ENCODE measurements at places on chromosomes 3 and 15. TPM values are rescaled to one million over a fixed set of nuclear protein-coding genes. Genes with fewer than 3 reads are reported as not detected.

GRCh38 chr3:72152551-72153476 is 367.9 kb upstream of the PROK2 start:
- no peaks in the 10 kb centered on the region for H3K27me3 ChIP-seq
- peak; percentile 75 for DNase-seq
- no peaks in the 10 kb centered on the region for H3K36me3 ChIP-seq

DNA sequence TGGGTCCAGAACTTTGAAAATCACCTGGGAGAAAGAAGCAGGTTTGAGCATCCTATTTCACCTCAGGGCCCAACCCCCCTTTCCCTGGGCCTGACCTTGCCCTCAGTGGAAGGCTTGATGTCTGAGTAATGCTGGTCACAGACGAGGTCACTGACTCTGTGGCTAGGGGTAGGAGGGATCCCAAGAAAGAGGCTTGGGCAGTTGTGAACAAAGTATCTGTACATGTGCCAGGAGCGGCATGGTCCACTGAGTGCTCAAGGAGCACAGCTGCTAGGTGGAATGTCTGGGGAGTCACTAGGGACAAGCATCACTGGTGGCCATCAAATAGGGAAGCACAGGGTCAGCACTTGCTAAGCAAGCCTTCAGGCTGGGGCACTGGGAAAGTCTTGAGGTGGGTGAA is 7.3 kb downstream of the CCDC71 start:
- H3K4me1 ChIP-seq, result no peaks in the 10 kb centered on the region
- peaks cover 17% of the 10 kb centered on the region for H3K36me3 ChIP-seq
- H3K4me3 ChIP-seq, result no peak overlapping the region
- DNase-seq, result no peak
- H3K27me3 ChIP-seq, result no peaks in the 10 kb centered on the region
- H3K27ac ChIP-seq, result no peak overlapping the region

DNA sequence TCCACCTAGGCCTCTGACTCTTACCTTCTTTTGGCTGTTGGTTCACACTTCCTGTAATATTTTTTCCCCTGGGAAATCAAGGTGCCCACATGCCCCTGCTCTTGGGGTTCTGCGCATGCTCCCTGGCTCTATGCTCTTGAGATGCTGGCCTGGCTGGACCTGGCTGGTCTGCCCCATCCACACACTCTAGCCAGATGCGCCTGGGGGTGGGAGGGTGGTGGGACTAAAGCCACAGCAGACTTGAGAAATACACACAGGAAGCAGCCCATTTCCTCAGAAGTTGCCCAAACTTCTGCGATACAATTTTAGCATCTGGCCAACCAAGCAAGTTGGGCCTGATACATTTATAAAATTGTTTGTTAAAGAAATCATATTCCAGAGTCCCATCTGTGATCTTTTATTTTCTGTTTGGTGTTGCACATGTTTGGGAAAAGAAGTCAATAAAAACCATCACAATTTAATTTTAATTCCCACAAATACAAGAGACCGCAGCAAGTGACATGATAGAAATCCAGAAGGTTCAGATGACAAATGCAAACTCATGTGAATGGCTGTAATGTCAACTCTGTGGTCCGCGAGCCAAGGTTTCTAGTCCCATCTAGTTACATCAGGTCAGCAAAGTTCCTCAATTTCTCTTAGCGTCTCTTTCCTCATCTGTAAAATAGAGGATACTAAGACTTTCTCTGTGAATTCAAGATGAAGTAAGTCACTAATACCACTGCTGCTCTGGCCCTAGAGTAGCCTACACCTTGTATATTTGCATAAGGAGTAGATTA is 55.9 kb upstream of the MEF2A start:
- no peaks in the 10 kb centered on the region for H3K36me3 ChIP-seq
- H3K4me3 ChIP-seq, result no peak overlapping the region
- H3K4me1 ChIP-seq, result peaks cover 76% of the 10 kb centered on the region
- H3K27ac ChIP-seq, result peak overlapping the region; percentile 90
- DNase-seq, result peak; percentile 43
- no peaks in the 10 kb centered on the region for H3K27me3 ChIP-seq

- H3K4me1 ChIP-seq, result peaks cover 12% of the 10 kb centered on the region
- no peak overlapping the region for H3K27ac ChIP-seq
- H3K27me3 ChIP-seq, result peaks cover 55% of the 10 kb centered on the region
These were observed 27.3 kb downstream of the GABRA5 start for GRCh38 chr15:26894181-26894580.

GRCh38 chr15:50183112-50183794 is 1.3 kb downstream of the SLC27A2 start:
- no peak overlapping the region for H3K27ac ChIP-seq
- no peak overlapping the region for H3K4me3 ChIP-seq
- DNase-seq, result no peak
- H3K36me3 ChIP-seq, result no peaks in the 10 kb centered on the region
- H3K27me3 ChIP-seq, result peaks cover 83% of the 10 kb centered on the region

DNA sequence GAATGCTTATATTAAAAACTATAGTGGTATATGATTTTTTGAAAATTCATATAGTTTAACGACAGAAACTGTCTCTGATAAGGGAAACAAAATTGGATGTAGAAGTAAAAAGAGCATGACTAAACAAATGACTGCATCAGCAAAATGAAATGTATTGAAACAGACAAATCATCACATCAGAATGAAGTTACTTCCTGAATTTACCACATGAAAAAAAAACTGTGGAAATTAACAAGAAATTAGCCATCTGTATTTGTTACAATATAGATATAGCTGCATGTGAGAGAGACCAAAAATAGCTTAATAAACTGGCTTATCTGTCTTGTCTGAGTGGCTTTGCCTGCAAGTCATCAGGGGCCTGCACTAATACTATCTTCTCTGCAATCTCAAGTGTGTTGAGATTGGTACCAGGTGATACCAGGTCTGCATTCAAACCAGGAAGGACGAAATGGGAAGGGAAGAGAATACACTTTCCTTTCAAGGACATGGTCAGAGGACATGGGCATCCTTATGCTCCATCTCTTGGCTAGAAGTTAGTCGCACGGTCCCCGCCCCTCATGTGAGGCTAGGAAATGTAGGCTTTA is 388.7 kb downstream of the GRM7 start:
- H3K27ac ChIP-seq, result no peak overlapping the region
- no peaks in the 10 kb centered on the region for H3K27me3 ChIP-seq
- no peak for DNase-seq
- H3K4me3 ChIP-seq, result no peak overlapping the region

DNA sequence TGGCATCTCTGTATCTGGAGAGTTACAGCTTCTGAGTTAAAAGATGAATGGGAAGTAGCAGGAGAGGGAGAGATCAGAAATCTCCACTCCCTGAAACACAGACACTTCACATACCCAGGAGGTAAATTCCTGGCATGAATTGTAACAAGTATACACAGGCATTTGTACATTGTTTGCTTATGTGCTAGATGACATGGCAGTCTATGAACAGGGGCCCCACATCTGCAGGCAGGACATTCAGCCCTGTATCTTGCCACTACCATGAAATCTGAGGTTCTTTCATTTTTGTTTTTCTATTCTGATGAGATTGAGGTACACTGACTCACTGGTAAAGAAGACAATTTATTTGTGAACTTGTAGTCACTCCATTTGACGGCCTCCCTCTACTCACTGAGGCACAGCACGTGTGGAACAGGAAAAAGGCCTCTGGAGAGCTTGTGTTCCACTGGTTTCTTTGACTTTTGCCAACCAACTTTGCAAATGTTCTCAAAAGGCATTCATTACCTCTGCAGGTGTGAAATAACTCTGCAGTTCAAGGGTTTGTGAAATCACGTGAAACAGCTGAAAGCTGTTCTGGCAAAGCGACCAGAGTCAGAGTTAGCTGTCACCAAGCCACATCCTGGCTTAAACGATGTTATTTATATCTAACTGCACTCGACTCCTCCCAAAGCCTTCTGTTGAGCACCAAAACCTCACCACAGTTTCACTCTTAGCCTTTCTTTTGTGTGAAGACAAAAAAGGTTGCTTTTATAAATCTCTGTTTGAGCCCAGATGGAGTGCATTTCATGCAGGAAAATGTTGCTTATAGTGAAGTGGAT is 401.3 kb upstream of the CFAP20DC start:
- DNase-seq, result no peak
- H3K27ac ChIP-seq, result peak overlapping the region; percentile 27
- peaks cover 12% of the 10 kb centered on the region for H3K4me1 ChIP-seq

GRCh38 chr3:179454887-179455286 is 3.6 kb upstream of the GNB4 start:
- DNase-seq, result no peak
- H3K4me3 ChIP-seq, result no peak overlapping the region
- H3K4me1 ChIP-seq, result peaks cover 29% of the 10 kb centered on the region
- H3K27me3 ChIP-seq, result no peaks in the 10 kb centered on the region

DNA sequence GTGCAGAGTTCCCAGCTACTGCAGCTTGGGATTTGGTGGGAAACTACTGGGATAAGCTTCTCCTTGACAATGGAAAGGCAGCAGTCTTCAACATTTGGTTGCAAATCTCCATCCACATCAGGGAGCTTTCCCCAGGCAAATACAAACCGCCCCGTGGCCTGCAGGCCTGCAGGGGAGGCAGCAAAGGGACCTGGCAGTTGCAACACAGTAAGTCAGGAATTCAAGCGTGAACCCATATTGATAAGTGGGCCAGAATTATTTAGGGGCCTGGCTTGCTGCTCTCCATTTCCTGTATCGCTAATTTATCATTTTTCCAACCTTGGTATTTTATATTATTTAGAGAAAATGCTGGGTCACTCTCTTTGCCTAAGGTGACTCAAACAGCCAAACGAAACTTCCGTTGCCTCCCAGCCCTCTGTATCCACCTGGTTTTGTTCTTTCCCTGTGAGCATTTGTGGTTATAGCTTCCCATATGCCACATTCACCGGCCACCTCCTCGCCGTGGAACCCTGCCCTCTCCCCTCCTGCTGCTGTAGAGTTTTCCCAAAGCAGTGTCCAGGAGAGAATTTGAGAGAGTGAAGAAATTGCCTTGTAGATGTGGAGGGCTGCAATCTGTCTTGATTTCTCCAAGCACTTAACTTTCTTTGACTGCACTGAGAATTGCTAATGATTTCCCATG is 34.8 kb downstream of the B3GALNT1 start:
- no peak overlapping the region for H3K4me3 ChIP-seq
- H3K4me1 ChIP-seq, result peaks cover 55% of the 10 kb centered on the region
- no peak for DNase-seq
- no peaks in the 10 kb centered on the region for H3K27me3 ChIP-seq
- H3K27ac ChIP-seq, result peak overlapping the region; percentile 29

- DNase-seq, result no peak
- H3K4me1 ChIP-seq, result peaks cover 37% of the 10 kb centered on the region
- H3K36me3 ChIP-seq, result peaks cover 8% of the 10 kb centered on the region
- no peak overlapping the region for H3K27ac ChIP-seq
- H3K27me3 ChIP-seq, result no peaks in the 10 kb centered on the region
These were observed 50.4 kb downstream of the ADAM10 start for GRCh38 chr15:58698887-58699641.

DNA sequence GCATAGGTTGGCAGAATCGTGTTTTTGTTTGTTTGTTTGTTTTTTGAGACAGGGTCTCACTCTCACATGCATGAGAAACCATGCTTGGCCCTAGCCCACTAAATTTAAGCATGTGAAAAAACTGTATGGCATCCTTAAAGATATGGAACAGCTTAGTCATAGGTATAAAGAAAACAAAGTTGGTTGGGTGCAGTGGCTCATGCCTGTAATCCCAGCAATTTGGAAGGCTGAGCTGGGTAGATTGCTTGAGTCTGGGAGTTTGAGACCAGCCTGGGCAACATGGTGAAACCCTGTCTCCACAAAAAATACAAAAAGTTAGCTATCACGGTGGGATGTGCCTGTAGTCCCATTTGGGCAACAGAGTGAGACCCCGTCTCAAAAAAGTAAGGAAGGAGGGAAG is 25.2 kb downstream of the EXD1 start:
- no peak for DNase-seq
- no peaks in the 10 kb centered on the region for H3K36me3 ChIP-seq
- H3K4me1 ChIP-seq, result no peaks in the 10 kb centered on the region
- peaks cover 16% of the 10 kb centered on the region for H3K27me3 ChIP-seq

- H3K4me3 ChIP-seq, result no peak overlapping the region
- no peaks in the 10 kb centered on the region for H3K36me3 ChIP-seq
- no peak for DNase-seq
- no peak overlapping the region for H3K27ac ChIP-seq
These were observed 751.7 kb downstream of the CADM2 start for GRCh38 chr3:85710490-85710889.

The NCBP2 gene
- total RNA-seq, result 36.9 TPM

The CCDC39 gene
- total RNA-seq, result not detected

The THAP10 gene
- 5.6 TPM for total RNA-seq

The PHLDB2 gene
- total RNA-seq, result 89.3 TPM

The CGNL1 gene
- total RNA-seq, result 31.9 TPM
